ENCODE measurements at places on chromosomes 5 and 9.

GRCh38 chr9:33416996-33417395, 14.6 kb upstream of the AQP7 start:
- DNase-seq, result no peak

DNA sequence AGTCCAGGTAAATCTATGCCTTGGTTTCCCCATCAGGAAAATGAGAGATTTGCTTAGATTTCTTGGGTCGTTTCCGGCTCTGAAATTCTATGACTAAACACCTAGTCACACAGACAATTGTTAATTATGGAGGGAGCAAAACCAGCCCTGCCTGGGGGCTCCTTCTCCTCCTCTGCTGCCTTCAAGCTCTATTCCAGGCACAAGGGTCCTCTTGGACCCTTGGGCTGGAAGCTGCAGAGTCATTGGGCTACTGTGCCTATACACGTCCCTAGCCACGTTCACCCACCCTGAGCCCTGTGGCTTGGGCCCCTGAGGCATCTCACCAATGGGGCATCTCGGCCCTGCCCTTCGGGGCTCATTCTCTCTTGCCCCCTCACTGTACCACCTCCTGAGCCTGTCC, 73.8 kb upstream of the TBC1D2 start:
- DNase-seq, result no peak

GRCh38 chr9:37796232-37796631, 4.4 kb upstream of the DCAF10 start:
- no peak for DNase-seq

DNA sequence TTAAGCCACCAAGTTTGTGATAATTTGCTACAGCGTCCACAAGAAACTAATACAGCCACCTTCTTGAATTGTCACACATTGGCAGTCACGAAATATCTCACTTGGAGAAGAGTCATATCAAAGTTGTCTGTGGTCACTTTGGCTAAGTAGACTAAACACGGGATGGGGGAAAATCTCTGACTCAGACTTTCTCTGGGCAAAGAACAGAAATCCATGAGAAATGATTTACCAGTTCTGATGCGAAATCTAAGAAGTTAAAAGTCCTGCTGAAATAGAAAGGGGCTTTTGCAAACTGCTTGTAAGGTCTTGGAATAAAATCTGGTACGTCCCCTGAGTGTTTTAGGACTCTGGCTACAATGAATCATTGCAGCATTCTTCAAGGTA, 158.4 kb downstream of the COL23A1 start:
- DNase-seq, result no peak

GRCh38 chr5:9347541-9348295, 198.2 kb downstream of the SEMA5A start:
- no peak for DNase-seq

DNA sequence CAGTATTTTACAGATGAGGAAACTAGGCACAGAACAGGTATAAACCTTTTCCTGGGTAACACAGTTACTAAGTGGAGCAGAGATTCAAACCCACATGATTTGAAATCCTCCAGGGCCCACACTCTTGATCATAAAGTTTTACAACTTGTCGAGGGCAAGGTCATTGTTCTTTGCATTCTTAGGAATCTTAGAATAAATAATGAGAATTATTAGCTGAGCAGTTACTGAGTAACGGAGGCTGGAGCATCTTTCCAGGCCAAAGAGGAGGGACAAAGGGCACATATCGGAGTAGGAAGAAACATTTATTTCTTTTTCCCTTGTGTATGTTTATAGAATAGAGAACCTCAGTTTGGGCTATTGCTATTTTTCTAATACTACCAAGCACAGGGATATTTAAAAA, 27.1 kb upstream of the F2R start:
- DNase-seq, result no peak

GRCh38 chr9:82404196-82404870, 415.8 kb downstream of the SPATA31D1 start:
- DNase-seq, result no peak

GRCh38 chr5:142876817-142877216, 106.6 kb downstream of the ARHGAP26 start:
- DNase-seq, result no peak

DNA sequence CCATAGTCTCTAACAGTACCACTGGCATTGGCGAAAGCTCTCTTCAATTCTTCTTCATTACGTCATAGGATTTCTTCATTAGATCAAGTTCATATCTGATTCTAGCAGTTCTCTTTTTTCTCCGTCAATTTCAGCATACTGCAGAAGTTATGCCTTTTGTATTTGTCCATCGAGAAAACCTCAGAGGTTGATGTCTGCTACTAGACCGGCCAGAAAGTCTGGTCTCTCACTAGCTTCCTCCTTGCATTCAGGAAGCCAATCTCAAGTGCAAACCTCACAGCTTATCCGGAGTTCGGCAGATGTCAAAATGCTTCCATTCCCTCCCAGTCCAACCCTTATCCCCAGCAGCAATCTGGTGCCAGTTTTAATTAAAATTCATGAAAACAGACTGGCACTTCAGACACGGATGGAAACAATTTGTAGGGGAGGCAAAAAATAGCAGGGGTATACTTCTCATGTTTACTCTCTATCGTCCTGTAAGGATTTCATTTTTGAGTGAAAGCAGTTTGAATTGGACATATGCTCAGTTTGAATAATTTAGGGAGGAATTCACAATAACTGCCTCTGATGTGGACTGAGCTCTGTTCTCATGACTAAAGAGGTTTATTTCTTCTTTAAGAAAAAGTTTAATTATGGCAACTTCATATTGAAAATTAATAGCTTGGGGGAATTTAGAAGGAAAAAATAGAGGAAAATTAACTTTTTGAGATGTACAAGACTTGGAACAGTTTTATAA, 56.4 kb upstream of the TMC1 start:
- no peak for DNase-seq

GRCh38 chr9:98191671-98192502, 550 bp downstream of the CORO2A start:
- no peak for DNase-seq

GRCh38 chr9:136105398-136106135, 10.5 kb upstream of the NACC2 start:
- no peak for DNase-seq

- no peak for DNase-seq
These were observed 67.8 kb upstream of the TBC1D2 start for GRCh38 chr9:98323051-98323830.

DNA sequence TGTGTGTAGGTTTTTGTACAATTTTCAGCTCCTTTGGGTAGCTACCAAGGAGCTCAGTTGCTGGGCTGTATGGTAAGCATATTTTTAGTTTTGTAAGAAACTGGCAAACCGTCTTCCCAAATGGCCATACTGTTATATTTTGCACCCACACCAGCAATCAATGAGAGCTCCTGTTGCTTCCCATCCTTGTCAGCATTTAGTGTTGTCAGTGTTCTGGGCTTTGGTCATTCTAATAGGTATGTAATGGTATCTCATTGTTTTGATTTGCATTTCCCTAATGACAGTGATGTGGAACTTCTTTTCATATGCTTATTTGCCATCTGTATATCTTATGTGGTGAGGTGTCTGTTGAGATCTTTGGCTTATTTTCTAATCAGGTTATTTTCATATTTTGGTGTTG, 320.1 kb downstream of the MLLT3 start:
- DNase-seq, result no peak

GRCh38 chr5:68220260-68220659, 4.7 kb downstream of the PIK3R1 start:
- no peak for DNase-seq

DNA sequence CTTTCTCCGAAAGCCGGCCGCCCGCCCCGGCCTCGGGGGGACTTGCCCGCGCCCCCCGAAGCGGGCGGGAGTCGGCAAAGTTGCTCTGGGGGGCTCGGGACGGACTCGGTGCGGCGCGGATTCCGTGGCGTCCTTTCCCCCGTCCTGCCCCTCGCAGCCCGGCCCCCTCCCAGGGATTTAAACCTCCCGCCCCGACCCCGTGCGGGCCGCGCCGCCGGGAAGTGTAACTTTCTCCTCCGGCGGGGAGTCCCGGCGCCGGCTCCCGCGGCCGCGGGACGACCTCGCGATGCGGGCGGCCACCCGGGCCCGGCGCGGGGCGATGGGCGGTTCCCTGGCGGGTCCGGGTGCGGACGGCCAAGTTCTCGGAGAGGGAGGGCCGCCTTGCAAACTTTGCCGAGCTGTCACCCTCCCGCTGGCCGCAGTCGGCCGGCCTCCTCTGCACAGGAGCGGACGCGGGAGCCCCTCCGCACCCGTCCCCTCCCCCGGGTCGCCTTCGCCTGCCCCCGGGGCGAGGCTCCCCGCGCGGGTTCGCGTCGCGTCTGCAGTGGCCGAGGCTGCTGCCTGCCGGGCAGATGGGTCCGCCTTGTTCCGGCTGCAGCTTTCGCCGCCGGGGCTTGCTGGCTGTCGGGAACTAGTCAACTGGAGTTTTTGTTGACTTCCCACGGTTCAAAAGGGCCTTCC, 732 bp downstream of the PBX3 start:
- DNase-seq, result peak; percentile 70

DNA sequence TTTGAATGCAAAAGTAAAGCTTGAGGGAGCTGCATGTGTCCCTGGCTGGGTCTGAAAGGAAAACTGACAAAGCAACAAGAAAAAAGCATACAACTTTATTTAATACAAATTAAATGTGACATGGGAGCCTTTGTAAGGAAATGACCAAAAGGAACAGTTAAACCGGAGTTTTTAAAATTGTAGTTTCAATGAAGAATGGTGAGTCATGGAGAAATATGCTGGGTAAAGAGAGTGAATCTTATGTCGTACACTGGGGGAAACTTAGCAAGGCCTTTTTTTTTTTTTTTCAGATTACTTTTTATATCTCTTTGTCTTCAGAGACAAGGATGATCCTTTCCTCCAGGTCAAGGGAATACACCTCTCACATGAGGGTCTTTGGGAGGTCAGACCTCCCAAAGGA, 50.1 kb upstream of the FBXL17 start:
- DNase-seq, result no peak

- DNase-seq, result no peak
These were observed 30.7 kb upstream of the GRPEL2 start for GRCh38 chr5:149314571-149315111.
